ENCODE measurements at places on chromosomes 5 and 9. TPM values are rescaled to one million over a fixed set of nuclear protein-coding genes. Genes with fewer than 3 reads are reported as not detected.

DNA sequence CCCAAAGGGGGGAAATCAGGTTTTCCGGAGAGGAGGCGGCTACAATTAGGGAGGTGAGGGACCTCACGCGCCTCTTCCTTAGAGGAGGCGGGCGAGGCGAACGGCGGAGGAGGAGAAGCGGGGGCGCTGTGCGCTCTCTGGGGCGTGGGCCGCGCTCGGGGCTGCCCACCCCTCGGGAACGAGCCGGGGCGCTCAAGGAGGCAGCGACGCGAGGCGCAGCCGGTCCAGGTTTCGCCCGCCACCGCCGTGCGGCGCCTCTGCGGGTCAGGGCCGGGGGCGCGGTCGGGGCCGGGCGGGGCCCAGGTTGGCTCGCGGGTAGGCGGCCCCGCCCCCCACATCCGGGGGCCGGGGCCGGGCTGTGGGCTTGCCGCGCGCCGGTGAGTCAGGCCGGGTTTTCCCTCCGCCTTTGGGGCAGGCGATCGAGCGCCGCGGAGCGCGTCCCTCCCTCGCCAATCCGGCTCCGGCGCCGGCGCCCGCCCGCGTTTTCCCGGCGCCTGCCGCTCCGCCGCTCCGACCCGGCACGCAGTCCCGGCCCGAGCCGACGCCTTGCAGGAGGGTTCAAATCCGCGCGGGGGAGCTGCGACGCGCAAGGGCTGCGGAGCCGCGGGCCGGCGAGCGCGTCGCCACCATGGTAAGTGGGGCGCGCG lies at the start of gene N4BP3:
N4BP3 (plus strand) TSS at position 392 of the 647 bp plus-strand sequence. CDS start 6,052 bp downstream, outside the sequence.
- DNase-seq, result no peak
- H3K4me1 ChIP-seq, result no peaks in the 10 kb centered on the region
- no peaks in the 10 kb centered on the region for H3K27me3 ChIP-seq
- no peaks in the 10 kb centered on the region for H3K36me3 ChIP-seq
- H3K27ac ChIP-seq, result no peak within 1 kb of the TSS

GRCh38 chr9:129068990-129069861 lies 11.7 kb upstream of the DOLPP1 start:
- H3K36me3 ChIP-seq, result peaks cover 14% of the 10 kb centered on the region
- no peak overlapping the region for H3K4me3 ChIP-seq
- H3K27me3 ChIP-seq, result no peaks in the 10 kb centered on the region

SHC3 gene
- 1.8 TPM for total RNA-seq

GMCL2 gene
- total RNA-seq, result not detected

FGF1 gene
- total RNA-seq, result 56.7 TPM
